ENCODE measurements at places on chromosomes 5 and 9. TPM values are rescaled to one million over a fixed set of nuclear protein-coding genes. Genes with fewer than 3 reads are reported as not detected.

TRIM36 gene
- polyA plus RNA-seq = 3.0 TPM

SLC27A4 gene
- 21.3 TPM for polyA plus RNA-seq

GALNT12 gene
- polyA plus RNA-seq = 2.8 TPM

TICAM2 gene
- 2.3 TPM for polyA plus RNA-seq

LEAP2 gene
- 0.57 TPM for polyA plus RNA-seq

FBXO38 gene
- polyA plus RNA-seq = 48.6 TPM

ZNF474 gene
- 0.16 TPM for polyA plus RNA-seq

- no peak for DNase-seq
- H3K4me1 ChIP-seq = no peaks in the 10 kb centered on the region
- H3K27ac ChIP-seq = no peak overlapping the region
- no peak overlapping the region for H3K4me3 ChIP-seq
Measured at GRCh38 chr5:124162767-124163532, 583.5 kb downstream of the ZNF608 start.

- H3K4me1 ChIP-seq = peaks cover 6% of the 10 kb centered on the region
- peak overlapping the region; percentile 29 for H3K27ac ChIP-seq
- H3K27me3 ChIP-seq = no peaks in the 10 kb centered on the region
- H3K36me3 ChIP-seq = no peaks in the 10 kb centered on the region
- H3K4me3 ChIP-seq = no peak overlapping the region
Measured at GRCh38 chr5:75668977-75669689, 48.1 kb downstream of the POC5 start.

DNA sequence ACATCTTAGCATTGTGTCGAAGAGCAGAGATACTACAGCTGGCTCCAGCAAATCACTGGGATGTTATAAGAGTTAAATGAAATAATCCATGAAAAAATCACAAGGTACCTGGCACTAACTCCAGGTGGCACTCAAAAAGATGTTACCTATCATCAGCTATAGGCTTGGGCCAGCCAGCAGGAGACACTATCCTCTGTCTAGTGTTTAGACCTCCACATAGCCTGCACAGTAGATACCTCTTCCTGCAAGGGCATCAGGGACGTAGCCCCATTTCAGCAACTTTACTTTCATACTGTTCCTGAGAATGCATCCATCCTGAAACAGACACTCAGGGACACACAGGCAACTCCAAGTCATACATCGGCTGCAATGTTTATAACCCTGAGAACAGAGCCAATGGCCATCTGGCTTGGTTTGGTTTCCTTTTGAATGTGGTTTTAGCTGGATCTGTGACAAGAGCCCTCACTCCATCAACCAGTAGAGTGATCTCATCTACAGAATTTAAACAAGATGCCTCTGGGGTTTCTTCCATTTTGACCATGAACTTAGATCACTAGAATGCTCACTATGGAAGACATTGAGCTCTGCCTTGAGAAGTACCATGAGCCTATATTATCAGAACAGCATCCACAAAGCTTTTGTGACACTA, 69.9 kb downstream of the TLE1 start:
- no peaks in the 10 kb centered on the region for H3K4me1 ChIP-seq
- H3K4me3 ChIP-seq = no peak overlapping the region

GRCh38 chr5:58394339-58394738, 65.5 kb downstream of the PLK2 start:
- no peak overlapping the region for H3K4me3 ChIP-seq
- no peaks in the 10 kb centered on the region for H3K4me1 ChIP-seq
- no peak for DNase-seq
- no peaks in the 10 kb centered on the region for H3K36me3 ChIP-seq
- no peak overlapping the region for H3K27ac ChIP-seq

GRCh38 chr5:153147891-153148623, 342.4 kb upstream of the GRIA1 start:
- no peak overlapping the region for H3K27ac ChIP-seq
- H3K4me3 ChIP-seq = no peak overlapping the region
- H3K36me3 ChIP-seq = no peaks in the 10 kb centered on the region
- H3K4me1 ChIP-seq = no peaks in the 10 kb centered on the region
- no peaks in the 10 kb centered on the region for H3K27me3 ChIP-seq

DNA sequence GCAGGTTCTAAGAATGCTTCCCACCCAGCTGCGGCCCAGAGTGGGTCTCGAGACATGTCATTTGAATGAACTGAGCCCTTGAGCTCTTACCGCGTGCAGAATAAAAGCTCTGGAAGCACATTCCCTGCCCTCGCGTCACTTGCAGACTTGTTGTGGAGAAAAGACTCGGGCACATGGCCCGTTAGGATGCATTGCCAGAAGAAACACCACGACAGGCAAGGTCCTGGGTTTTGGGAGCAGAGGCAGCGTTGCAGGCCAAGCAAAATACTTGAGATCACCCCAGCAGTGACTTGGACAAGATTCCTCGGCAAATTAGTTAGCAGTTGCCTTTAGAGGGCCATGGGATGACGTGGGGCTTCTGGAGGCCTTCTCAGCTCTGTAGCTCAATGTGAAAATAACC, 170.8 kb upstream of the MSX2 start:
- H3K27ac ChIP-seq = no peak overlapping the region
- peaks cover 5% of the 10 kb centered on the region for H3K27me3 ChIP-seq

DNA sequence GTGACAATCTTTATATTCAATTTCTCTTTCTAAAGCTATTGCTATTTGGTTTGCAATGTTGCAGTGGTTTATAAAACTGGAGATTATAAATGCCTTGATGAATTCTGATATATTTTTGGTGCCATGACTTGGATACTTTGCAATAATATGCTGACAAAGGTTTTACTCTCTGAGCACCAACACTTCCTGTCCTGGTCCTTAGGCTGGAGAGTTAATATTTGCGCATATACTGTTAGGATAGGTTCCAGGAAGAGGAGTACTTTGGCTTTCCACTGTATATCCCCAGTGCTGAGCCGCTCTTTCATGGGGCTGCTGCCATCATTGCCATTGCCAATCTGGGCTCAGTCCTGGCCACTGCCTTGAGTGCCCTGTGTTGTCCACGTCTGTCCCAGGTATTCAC, 139.6 kb downstream of the ZCCHC7 start:
- H3K27ac ChIP-seq = no peak overlapping the region
- H3K4me1 ChIP-seq = no peaks in the 10 kb centered on the region
- H3K36me3 ChIP-seq = no peaks in the 10 kb centered on the region

- H3K4me1 ChIP-seq = no peaks in the 10 kb centered on the region
- no peak overlapping the region for H3K27ac ChIP-seq
- H3K27me3 ChIP-seq = no peaks in the 10 kb centered on the region
- H3K36me3 ChIP-seq = no peaks in the 10 kb centered on the region
- peak; percentile 69 for DNase-seq
Measured at GRCh38 chr5:133907075-133907474, 61.4 kb downstream of the C5orf15 start.

GRCh38 chr5:89484962-89485361, 602.0 kb upstream of the MEF2C start:
- H3K4me1 ChIP-seq = no peaks in the 10 kb centered on the region
- H3K27ac ChIP-seq = no peak overlapping the region
- no peak overlapping the region for H3K4me3 ChIP-seq
- no peak for DNase-seq
- H3K36me3 ChIP-seq = no peaks in the 10 kb centered on the region

DNA sequence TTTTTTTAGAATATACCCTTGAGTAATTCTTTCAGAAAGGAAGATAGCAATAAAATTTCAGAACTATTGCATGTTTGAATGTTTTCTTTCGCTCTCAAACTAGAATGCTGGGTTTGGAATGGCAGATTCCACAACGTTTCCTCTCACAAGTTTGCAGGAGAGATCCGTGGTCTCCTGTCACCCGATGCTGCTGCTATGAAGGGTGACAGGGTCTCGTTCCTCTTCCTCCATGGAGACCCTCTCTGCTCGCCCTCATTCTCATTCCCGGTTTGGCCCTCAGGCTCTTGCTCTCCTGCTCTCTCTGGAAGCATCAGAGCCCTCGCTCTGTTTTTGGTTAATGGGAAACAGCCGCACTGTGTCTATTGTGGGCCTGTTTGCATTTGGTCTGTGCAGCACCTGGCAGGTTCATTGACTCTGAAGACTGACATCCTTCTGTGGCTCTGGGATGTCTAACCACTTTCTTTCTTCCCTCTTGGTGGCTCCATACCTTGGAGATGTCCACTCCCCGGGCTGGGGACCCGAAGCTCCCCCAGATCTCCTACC, 12.6 kb upstream of the FAM163B start:
- no peak overlapping the region for H3K4me3 ChIP-seq
- H3K4me1 ChIP-seq = peaks cover 5% of the 10 kb centered on the region
- peaks cover 3% of the 10 kb centered on the region for H3K27me3 ChIP-seq
- DNase-seq = no peak
- H3K36me3 ChIP-seq = no peaks in the 10 kb centered on the region
- no peak overlapping the region for H3K27ac ChIP-seq

DNA sequence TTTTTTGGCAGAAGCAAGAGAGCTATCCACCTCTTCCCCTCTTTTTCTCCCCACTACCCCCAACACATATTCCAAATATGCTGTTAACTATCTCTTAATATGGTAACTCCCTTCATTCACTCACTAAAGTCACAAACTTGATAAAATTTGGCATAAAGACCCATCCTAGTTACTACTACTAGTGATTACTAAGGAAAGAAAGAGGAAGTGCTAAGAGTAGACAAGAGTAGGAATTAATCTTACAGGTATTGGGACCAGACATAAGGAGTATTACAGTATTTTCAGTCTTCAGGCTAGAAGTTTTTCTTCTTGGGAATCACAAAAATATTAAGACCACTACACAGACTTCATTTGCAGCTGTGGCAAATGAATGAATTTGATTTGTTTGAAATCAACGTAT, 2.2 kb downstream of the ADAMTS6 start:
- no peak overlapping the region for H3K4me3 ChIP-seq
- no peak for DNase-seq
- H3K36me3 ChIP-seq = no peaks in the 10 kb centered on the region

GRCh38 chr9:91033270-91033669, 231.7 kb downstream of the SYK start:
- no peaks in the 10 kb centered on the region for H3K27me3 ChIP-seq
- DNase-seq = no peak
- no peak overlapping the region for H3K4me3 ChIP-seq
- no peaks in the 10 kb centered on the region for H3K36me3 ChIP-seq

All from adrenal gland (tissue), 19 donors.